ENCODE measurements at places on chromosomes 5 and 9.

DNA sequence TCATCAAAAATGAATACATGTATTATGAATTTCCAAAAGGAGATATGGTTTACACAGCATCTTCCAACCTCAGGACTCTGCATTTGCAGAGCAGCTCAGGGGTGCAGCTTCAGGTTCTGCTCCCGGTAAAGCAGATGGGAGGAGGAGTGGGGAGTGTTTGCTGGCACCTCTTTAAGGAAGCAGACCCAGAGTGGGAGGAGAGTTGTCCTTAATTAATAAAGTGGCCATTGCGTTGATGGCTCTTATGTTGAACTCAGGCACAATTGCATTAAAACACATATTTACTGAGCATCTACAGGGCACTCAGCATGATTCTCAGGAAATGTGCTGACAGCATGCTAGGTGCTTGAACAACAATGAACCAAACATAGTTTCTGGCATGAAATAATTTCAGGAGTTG, 121.0 kb downstream of the PDZD2 start:
- no peak for DNase-seq

DNA sequence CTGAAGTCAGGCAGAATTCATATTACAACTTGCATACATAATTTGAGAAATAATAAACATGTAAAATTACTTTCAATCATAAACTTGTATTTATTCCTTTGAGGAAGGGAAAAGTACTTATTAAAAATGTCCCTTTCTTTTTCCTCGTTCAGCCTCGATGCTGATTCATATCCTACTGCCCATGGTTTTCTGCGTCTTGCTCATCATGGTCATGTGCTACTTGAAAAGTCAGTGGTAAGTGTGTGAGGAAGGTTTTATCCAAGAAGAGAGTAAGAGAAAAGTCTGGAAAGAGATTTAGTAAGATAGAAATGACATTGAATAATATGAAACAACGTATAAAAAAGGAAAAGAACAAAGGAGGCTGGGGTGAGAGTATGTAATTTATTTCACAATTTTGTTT, 85.9 kb downstream of the OSMR start:
- DNase-seq: no peak

DNA sequence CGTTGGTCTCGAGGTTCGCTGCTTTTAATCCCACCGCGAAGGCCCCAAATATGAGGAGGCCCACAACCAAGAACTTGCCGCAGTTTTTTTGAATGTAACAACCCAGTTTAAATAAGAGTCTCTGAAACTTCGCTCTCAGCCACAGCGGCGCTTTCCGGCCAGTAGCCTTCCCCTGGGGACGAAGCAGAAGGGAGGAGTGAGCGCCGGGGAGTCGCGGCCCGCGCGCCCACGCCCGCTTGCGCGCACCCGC, 10.4 kb downstream of the PTCH1 start:
- peak; percentile 36 for DNase-seq

DNA sequence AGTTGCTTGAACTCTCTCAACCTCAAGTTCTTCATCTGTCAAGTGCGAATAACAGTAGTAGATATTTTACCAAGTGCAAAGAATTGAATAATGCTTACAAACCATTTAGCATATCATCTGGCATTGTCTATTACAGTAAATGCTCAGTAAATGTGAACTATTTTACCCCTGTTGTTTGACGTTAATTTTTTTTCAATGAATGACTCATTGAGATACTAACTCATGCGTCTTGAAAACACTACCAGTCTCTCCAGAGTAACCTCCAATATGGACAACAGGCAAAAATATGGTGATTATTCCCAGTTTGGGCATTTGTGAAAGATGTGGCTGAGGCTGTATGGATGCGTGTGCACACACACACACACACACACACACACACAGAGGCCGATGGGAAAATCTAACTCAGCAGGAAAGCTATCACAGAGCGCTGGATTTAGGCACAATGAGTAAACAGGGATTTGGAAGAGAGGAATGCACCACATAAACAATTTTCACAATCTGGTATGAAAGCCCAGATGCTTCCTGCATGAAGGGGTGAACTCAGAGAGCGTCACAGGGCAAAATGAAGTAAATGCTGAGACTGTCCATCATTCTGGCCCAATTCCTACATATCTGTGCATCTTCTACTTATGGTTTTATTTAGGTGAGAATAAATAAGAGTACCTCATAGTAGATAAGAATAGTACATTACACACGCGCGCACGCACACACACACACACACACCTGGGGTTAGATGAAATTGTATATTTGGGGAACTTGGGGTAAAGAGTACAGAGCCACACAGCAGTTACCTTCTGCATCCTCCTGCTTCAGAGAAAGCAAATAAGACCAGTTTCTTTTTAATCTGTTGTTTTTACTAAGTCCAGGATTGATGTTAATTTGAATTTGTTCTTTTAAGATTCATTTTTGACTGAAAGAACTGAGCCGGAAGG, 128.7 kb downstream of the PALM2AKAP2 start:
- no peak for DNase-seq

DNA sequence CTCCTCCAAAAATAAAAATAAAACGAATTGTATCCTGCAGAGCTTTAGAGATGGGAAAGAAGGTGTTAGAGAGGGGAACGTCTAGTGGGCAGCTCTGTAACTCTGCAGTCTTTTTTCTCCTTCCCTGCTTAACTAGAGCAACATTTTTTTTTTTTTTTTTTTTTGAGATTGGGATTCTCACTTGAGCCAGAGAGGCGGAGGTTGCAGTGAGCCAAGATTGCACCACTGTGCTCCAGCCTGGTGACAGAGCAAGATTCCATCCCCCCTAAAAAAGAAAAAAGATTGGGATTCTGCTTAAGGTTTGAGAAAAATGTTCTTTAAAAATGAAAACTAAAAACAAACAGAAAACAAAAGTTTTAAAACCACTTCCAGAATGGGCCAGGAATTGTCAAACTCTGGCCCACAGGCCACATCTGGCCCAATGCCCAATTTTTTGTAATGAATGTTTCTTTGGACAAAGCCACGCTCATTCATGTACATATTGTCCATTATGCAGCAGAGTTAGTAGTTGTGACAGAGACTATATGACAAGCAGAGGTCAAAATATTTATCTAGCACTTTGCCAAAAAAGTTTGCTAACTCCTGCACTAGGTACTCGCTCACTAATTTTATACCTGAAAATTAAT, 98.5 kb downstream of the ZCCHC7 start:
- no peak for DNase-seq

- no peak for DNase-seq
Observed at GRCh38 chr5:160618286-160618685, 196.6 kb downstream of the PTTG1 start.

DNA sequence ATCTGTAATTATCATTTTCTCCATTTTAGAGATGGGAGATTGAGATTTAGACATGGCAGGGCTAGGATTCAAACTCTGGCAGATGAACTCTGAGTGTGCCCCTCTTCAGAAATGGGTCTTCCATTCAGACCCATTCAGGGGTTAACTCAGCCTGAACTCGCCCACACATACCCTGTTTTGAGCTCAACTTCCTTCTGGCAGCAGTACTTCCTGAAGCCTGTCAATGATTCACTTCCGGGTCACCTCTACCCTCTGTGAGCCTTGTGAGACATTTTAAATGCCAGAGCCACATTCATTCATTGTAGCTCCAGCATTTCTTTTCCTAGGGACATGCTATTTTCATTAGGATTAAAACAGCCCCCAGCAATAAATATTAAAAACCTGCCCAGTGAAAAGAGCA, 209.3 kb upstream of the SLC24A2 start:
- no peak for DNase-seq

DNA sequence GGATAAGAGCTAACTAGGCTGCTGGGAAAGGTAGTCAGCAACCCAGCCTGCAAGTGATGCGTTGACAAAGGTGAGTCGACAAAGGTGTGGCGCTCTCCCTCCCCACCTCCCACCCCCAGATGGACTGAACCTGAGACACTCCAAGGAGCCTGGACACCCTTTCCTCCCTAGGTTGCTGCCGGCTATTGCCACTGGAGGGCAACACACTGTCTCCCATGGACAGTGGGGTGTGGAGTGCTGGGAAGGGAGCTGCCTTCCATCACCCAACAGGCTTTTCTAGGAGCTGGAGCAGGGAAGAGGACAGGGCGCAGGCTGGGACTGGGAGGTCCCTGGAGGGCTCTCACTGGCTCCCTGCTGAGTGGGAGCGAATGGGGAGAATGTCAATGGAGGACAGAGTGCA, 75.4 kb upstream of the ARAP3 start:
- DNase-seq: no peak

- DNase-seq: no peak
Observed at GRCh38 chr9:18338042-18338441, 135.9 kb upstream of the ADAMTSL1 start.

- no peak for DNase-seq
Observed at GRCh38 chr5:90347462-90347861, 62.1 kb downstream of the CETN3 start.

DNA sequence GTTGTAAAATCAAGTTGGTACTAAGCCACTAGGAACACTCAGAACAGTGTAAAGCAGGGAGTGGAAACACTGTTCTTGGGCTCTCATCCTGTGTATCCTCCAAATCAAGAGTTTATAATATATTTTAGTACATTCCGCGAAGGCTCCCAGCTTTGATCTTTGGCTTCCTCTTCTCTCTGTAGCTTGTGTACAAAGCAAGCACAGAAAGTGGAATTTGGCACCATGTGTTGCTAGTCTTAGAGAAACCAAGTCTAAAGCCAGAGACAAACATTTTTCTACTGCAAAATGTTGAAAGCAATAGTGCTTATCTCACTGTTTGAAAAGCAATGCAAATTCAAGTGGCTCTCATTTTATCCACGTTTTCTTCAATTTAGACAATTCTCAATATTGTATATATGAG, 1893.3 kb upstream of the WWC1 start:
- DNase-seq: no peak

GRCh38 chr5:92070786-92071185, 687.7 kb upstream of the ARRDC3 start:
- no peak for DNase-seq

- DNase-seq: no peak
Observed at GRCh38 chr5:67355120-67355713, 158.6 kb upstream of the CD180 start.

- no peak for DNase-seq
Observed at GRCh38 chr9:224582-225520, 10.2 kb downstream of the DOCK8 start.

DNA sequence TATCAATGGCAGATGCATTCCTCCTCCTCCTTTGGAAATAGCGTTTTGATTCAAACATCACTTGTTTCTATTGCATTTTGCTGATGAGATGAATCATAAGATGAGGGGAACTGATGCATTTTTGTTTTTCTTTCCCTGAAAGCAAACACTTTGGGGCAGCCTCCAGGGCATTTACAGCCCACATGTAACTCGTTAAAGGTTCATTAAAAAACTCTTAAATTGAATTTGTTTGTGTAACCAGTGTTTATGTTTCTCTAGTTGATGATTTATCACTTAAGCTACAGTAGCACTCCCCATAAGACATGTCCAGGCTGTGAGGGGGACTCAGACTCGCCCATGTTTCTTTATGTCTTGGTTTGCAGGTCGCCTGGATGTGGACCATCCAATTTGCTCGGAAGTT, 246.1 kb upstream of the ANKH start:
- DNase-seq: no peak

DNA sequence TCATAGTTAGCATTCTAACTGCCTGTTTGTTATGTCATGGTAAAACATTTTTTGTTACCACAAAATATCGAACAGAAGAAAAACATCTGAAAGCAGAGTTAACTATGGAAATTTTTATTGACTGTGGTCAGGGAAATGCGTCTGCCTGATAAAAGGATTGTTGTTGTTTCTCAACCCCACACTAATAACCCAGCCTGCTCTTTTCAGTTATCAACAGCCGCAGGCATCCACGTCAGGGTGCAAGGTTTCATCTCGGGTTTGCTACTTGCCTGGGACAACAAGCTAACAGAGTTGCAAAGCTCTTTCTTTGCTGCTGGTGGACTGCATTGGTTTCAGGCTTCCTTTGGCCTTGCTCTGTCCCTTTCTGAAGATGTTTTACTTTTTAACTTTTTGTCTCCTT, 969.2 kb downstream of the CDH18 start:
- DNase-seq: no peak

DNA sequence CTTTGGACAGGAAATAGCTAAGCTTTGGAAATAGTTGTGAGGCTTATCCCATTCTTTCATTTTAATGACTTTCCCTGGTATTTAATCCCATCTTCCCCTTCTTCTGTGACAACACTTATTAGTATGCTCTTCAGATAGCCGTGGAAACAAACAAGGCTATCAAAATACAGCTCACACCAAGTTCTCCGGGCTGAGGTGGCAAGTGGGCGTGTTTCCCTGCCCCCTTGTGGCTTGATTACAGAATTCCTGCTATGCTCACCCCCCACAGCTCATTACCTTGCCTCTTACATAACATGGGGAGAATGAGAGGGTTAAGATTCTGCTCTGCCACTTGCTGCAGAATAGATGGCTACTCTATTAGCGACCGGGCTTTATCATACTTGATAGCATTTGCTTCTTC, 437.1 kb upstream of the TLE4 start:
- no peak for DNase-seq

GRCh38 chr9:86022687-86023266, 76.6 kb downstream of the GOLM1 start:
- no peak for DNase-seq

DNA sequence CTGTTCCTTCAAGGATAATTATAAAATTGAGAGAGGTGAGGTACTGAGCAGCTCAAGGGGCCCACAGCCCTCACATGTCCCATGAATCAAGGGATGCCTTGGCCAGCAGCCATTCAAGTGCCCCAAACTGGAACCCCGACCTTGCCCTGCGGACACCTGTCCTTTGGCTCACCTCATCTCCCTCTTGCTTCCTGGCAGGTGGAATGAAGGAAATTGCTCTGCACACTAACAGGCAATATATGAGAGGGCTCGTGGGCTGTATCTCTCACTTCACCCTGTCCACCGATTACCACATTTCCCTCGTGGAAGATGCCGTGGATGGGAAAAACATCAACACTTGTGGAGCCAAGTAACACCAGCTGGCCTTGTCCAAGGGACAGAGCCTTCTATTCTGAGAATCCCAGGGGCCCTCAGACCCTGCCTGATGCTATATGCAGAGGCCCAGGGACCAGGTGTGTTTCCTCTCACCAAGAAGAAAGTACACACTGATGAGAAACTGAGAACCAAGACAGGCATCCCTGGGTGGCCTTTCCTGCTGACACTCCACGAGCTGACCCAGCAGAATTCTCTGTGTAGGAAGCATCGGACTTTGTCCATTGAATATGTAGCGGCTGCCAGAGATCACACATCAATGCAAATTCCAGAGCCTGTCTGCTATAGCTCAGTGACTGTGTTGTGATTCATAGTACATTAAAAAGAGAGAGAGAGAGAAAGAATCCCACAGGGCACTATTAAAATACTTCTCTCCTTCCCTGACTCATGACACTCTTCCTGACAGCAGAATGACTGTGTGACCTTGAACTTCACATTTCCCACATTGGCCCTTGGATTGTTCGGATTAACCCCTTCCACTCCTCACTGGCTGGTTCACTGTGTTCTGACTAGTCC, 92.6 kb downstream of the LIFR start:
- DNase-seq: no peak

DNA sequence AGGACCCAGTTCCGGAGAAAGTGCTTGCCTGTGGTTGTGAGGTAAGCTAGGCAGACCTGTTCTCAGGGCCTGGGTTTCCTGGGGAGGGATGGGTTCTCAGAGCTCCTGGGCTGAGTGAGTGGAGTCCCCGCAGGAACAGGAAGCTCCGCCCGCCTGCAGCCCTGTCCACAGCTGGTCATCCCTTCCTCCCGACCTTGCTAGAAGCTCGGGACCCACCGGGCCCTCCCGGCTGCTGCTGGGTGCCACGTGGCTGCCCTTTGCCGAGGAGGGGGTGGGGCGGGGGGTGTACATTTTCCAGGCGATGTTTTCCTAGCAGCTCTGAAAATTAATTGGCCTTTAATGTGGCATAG, 198.1 kb downstream of the C9orf50 start:
- DNase-seq: no peak
